ENCODE measurements at places on chromosomes 11 and 22.

DNA sequence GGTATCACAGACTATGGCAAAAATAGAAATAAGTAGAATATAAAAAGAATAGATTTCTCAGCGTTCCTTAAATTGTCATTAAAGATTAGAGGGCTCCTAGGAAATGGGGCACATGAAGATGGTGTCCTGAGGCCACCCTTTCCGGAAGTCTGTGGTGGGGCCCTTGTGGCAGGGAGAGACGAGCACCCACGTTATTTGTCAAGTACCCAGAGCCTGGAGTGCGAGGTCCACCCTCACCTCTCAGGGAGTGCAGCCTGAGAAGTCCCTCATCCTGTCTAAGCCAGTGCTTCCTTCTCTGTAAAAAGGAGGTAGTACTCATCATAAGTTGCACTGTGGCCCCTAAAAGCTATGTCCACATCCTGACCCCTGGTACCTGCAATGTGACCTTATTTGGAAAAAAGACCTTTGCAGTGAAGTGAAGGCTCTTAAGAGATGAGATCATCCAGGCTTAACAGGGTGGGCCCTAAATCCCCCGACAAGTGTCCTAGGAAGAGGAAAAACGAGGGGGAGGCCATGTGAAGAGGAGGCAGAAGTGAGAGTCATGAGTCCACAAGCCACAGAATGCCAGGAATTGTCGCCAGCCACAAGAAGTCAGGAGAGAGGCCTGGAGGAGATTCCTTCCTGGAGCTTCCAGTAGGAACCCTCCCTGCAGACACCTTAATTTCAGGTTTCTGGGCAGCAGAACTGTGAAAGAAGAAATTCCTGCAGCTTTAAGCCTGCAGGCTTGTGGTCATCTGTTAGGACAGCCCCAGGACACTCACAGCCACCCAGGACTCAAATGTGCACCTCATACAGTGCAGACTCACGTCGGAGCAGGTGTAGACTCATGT is 76.8 kb upstream of the CCND1 start:
- DNase-seq = no peak

- no peak for DNase-seq
Observed at GRCh38 chr11:40294741-40295140, 1164.7 kb downstream of the LRRC4C start.

GRCh38 chr11:44985721-44986120 is 35.0 kb upstream of the TP53I11 start:
- DNase-seq = no peak

GRCh38 chr22:27727673-27728451 is 73.7 kb downstream of the MN1 start:
- no peak for DNase-seq

DNA sequence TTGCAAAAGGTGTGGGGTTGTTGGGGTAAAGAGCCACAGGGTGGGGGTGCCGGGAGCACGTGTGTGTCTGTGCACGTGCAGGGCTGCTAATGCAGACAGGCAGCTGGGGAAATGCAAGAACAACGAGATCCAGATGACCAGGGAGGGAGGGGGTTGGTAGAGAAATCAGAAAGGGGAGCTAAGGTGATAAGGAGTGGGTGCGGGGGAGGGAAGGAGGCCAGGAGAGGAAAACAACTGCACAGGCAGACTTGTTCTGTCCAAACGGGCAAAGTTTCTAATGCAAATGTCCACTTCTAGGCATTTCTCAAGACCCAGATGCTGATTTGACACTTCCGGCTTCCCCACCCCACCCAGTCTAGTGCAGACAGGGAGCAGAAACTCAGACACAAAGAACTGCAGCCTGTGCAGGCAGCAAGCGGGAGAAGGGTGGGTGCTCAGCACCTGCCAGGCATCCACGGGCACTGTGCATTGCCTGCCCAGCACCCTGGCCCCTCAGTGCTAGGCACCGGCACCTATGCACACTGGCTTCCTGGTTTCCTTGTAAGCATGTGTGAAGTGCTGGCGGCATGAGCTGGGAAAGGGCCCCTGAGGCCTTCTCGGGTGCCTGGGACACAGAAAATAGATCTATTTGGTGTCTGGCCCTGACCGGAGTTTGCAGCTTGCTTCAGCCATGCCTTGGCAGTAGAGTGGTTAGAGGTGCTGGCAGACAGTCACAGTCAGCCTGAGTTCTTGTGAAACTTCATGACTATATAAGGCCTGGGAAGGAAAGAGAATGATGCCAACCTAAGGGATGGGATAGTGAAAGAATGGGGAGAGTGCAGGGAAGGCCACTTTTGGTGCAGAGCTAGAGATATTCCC is 220.1 kb upstream of the SORL1-AS1 start:
- DNase-seq = no peak

GRCh38 chr11:68200639-68201038 is 12.5 kb downstream of the KMT5B start:
- DNase-seq = no peak

DNA sequence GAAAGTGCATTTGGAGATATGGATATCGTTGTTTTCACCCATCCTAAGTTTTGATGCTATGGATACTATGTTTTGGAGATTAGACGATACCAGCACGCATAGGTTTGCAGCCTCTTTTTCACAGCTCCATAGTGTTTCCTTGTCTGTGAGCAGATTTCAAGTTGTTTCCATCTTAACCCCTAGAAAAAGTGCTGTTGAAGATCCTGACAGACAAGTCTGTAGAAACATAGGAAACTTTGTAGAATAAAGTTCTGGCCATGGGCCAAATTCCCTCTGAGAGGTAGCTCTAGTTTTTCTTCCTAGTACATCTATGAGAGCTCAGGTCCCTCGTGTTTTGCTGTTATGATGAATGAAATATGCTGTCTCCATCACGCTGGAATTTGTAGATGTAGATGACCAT is 32.4 kb downstream of the ST3GAL4 start:
- no peak for DNase-seq

GRCh38 chr11:13030857-13031256 is 21.7 kb downstream of the RASSF10 start:
- no peak for DNase-seq

DNA sequence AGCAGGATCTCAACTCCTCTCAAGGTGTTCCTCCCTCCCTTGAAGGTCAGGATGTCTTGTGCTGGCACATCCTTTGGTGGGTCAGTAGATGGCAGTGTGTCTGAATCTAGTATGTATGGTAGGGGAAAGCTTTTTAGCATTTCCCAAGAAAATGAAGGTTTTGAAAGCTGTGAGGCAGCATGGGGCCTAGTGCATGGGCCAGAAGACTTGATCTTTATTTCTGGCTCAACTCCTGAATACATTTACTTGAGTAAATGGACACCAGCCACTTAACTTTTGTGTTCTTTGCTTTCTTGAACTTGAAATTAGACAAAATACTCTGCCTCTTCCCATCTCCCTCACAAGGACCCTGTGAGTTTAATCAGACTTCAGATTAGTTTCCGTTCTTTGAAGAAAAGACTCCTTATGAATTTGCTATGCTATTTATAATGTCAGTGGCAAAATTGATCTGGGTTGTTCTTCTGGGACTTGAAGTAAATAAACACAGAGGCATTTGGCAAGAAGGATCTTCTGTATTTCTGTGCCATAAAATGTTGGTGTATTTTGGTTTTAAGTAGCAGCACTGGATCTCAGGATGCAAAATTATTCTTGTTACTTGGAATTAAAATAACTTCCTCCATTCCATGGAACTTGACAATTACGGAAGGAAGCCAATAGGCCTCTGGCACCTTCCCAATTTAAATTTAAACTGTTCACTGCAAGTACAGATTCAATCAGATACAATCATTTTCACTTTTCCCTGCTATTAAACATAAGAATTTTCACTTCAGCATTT is 288.8 kb downstream of the CASP12 start:
- no peak for DNase-seq

- DNase-seq = no peak
Observed at GRCh38 chr11:70501933-70502540, 103.7 kb downstream of the CTTN start.

- DNase-seq = no peak
Observed at GRCh38 chr11:12853652-12854296, 155.3 kb upstream of the RASSF10 start.

DNA sequence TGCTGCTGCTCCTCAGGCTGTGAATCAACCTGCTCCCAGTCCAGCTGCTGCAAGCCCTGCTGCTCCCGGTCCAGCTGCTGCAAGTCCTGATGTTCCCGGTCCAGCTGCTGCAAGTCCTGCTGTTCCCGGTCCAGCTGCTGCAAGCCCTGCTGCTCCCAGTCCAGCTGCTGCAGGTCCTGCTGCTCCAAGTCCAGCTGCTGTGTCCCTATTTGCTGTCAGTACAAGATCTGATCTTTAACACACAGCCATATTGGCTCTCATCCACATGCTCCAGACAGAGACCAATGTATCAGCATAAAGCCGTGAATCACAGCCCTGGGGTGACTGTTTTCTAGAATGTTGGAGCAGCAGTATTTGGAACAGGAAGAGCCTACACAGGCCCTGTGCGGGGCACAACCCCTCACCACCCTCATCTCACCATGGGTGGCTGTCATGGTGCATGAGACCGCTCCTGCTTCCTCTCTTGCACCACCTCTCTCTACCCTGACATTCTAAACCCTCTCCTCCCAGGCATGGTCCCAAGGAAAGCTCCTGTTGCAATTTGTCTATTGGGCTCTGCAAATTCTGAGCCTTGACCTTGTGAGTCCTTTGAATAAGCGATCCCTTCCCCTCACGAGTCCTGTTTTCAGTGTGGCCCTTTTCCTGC is 3.5 kb downstream of the KRTAP5-10 start:
- DNase-seq = no peak

GRCh38 chr11:61174273-61174672 is 13.0 kb upstream of the VPS37C start:
- no peak for DNase-seq

- no peak for DNase-seq
Observed at GRCh38 chr11:113778111-113778910, 1.3 kb upstream of the CLDN25 start.

DNA sequence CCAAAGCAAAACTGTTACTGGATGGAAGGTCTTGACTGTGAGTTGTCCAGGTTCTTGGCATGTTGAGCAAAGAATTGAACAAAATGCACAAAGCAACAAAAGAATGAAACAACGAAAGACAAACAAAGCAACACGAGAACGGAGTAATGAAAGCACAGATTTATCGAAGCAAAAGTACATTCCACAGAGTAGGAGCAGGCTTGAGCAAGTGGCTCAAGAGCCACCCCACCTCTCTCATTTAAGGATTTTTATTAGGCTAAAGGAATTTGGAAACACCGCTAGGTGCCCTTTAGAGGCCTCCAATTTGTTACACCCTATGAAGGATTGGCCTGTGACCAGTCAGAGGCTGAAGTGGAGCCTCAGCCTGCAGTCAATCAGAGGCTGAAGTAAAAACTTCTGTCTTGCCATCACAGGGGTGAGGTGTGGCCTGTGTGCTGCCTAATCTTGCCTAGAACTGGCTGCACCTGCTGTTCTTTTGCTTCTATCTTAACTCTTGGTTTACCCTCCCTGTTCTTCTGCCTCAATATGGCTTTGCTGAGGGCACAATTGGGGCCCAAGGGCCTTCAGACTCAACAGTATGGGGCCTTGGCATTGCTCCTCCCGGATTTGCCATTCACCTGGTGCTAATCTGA is 59.4 kb upstream of the FTH1 start:
- DNase-seq = no peak

DNA sequence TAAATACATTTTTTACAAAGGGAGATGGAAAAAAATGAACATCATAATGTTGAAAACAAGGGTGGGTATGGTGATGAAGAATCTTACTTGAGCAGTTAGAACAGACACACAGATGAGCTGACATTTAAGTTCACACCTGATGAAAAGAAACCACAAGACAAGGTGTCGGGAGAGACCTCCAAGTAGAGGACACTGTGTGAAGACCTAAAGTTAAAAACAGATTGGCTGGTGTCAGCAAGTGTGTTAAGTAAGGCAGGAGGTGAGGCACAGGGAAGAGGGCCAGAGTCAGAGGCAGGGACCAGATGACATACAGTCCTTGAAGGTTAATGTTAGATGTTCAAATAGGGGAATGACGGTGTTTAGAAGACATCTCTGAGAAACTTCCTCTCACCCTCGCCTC is 236.8 kb downstream of the FAT3 start:
- no peak for DNase-seq

- no peak for DNase-seq
Observed at GRCh38 chr11:2558397-2558796, 113.6 kb downstream of the KCNQ1 start.

- DNase-seq = no peak
Observed at GRCh38 chr11:47606731-47607130, 12.5 kb upstream of the C1QTNF4 start.

GRCh38 chr22:33922349-33922681 is 2.0 kb upstream of the LARGE1 start:
- no peak for DNase-seq

GRCh38 chr11:75184757-75185425 is 34.0 kb downstream of the SLCO2B1 start:
- DNase-seq = no peak

DNA sequence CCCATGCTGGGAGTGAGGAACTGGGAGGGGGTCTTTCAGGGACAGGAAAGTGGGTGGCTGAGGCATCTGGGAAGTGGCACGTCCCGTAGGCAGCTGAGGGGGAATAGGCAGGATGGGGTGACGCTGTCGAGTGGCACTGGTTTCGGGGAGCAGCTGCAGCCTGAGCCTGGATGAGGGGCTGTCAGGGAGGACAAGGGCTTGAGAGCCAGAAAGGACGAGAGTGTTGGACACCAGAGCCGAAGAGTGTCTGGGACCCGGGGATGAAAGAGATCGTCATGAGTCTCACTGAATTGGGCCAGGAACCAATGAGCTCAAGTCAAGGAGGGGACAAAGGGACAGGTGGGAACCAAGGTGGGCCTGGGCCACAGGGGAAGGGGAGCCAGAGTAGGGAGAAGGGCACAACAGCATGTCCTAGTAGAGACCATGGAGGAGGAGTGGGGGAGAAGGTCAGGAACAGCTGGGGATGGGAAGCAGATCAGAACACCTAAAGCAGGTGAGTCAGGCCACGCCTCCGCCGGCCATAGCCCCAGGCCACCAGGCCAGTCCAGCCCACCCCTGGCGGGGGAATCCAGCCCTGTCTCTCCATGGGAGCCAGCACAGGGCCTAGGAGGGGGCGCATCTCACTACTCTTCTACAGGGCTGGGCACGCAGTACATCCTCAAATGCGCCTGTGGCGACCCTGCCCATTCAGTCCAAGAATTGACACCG is 4.2 kb downstream of the RAB3IL1 start:
- DNase-seq = no peak

- no peak for DNase-seq
Observed at GRCh38 chr11:22555881-22556280, 69.7 kb downstream of the FANCF start.

DNA sequence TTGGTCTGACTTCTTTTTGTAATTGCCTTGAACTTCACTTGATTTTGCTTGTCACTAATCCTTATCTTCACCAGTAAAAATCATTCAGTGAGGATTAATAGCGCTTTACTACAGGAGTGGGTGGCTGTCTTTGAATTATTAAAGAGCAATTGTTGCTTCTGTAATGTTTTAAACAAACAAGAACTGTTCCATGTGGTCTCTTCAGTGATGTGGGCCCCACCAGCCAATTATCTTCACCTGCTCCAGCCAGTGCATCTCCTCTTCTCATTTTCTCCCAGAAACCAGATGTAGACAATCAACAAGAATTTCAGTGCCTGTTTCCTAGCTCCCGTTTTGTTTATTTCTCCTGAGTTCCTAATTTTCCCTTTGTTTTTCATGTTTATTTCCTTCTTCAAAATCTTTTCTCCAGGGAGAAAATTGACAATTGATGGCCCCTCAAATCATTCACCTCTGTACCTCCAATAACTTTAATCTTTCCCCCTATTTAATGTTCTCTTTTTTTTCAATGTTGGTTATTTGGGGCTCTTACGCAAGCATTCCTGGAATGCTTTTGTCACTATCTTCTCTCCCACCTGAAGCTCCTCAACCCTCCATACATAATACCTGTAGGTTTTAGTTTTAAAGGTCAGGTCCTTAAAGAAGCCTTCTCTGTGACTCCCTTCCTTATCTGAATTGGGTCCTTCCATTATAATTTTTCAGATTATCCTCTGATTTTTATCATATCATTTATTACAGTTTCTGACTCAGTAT is 115.1 kb downstream of the ARFGAP2 start:
- no peak for DNase-seq

Measured in stimulated activated CD8-positive, alpha-beta memory T cell treated with anti-CD3 and anti-CD28 coated beads, Interleukin-7, amount 100 ng/mL, for 1 hour (primary cell).